ENCODE measurements at places on chromosomes 1 and 21.

DNA sequence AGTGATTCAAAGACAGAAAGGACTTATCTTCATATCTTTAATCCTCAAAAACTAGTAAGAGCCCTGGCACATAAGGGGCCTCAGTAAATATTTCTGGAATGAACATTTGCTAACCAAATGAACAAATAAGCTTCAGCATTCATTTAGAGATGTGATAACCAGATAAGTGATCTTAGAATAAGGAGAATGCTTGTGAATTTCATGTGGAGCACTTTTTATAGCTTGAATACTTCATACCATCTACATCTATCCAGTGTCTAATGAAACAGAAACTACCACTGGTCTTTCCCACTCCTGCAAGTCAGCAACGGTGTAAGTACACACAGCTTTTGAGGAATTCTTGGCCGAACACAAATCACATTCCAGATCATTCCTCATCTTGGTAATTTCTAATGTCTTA lies 38.5 kb downstream of the EDEM3 start:
- no peak for DNase-seq

DNA sequence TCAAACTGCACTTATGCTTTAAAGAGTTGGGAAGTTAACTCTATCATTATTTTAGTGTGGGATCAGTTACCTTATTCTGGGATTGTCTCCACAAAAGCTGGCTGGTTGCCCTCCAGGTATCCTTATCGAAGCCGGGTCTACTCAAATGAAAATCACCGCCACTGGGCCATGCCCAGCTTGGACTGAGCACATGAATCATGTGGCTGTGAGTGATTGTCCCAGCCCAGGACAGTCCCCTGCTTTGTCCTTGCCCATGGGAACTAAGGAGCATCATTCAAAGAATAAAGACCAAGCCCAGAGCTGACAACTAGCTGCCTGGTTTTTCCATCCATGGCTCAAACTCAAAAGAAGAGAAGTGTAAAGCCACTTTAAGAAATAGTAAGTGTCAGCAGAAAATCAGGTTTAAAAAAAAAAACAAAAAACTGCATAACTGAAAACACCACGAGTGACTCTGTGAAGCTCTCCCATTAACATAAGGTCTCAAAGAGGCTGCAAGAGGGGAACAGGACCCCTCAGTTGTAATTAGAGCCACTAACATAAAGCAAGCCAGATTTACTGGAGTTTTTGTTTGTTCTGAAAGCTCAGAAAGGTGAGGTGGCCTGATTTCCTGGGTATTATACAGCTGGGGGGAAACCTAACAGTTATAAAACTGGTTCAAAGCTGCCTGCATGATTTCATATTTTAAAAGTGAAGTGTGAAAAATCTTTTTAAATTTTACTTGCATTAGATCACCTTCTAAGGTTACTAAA lies 91.5 kb downstream of the KIF14 start:
- DNase-seq: no peak

DNA sequence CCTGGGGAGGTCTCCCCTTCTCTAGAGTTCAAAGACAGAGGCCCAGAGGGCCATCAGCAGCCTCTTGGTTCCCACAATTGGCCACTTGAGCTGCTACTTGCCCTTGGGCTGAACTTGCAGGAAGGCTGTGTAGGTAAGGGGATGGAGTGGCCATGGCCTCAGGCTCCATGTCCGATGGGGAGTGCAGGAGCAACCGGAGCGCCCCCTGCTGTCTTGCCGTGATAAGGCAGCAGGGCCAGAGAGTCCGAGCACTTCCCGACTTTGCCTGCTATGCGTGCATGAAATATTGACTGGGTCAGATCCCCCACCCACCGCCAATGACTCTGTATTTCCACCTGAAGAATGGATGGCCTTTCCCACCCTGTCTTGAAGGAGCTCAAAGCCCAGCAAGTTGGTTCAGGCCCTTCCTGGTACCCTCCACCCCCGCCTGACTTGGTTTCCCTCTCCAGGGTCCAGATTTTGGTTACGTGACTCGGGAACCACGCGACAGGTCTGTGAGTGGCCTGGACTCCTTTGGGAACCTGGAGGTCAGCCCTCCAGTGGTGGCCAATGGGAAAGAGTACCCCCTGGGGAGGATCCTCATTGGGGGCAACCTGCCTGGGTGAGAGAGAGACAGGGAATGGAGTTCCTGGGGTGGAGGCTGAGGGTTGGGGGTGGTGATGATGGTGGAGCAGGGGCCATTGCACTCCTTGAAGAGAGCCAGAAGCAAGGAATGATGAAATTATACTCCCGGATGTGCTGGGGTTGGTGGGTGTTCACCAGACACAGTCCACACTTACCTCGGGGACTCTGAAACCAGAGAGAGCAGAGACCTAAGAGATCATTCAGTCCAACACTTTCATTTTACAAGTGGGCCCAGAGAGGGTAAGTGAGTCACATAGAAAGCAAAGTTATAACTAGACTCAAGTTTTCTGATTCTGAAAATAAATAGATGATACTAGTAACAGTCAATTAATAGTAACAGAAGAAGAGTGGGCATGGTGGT lies 25.6 kb downstream of the PADI3 start:
- no peak for DNase-seq

DNA sequence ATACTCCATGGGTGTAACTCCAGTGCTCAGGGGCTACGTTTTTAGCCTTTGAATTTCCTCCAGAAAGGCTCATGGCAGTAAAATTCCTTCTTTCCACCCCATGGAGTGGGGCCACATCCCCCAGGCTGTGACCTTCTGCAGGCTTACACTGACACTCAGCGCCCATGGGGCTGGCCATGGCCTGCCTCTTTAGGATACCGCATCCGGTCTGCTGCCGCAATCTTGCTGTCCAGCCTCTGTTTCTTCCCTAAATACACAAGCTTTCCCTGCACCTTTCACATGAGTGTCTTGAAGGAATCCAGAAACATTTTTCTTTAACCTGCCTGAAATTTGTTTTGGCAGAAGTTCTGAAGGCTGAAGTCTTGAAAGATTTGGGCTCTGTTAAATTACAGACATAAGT lies 170.5 kb downstream of the NTMT2 start:
- no peak for DNase-seq

DNA sequence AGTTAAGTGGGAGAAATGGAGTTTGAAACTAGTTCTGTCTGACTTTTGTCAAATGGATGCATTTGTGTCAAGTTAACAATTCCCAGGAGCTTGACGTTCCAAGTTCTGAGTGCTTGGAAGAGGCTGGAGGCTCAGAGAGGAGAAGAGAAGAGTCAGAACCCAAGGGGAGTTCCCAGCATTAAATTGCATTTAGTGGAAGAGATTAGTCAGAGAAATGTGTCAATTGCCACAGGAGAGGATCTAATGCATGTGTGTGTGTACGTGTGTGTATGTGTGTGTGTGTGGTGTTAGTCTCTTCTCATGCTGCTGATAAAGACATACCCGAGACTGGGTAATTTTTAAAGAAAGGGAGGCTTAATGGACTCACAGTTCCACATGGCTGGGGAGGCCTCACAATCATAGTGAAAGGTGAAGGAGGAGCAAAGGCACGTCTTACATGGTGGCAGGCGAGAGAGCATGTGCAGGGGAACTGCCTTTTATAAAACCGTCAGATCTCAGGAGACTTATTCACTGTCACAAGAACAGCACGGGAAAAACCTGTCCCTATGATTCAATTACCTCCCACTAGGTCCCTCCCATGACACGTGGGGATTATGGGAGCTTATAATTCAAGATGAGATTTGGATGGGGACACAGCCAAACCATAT lies 101.5 kb upstream of the TMEM51 start:
- DNase-seq: no peak

GRCh38 chr1:62672029-62672428 lies 16.2 kb downstream of the DOCK7 start:
- no peak for DNase-seq

- DNase-seq: no peak
Observed at GRCh38 chr21:37983336-37984095, 67.3 kb upstream of the KCNJ6 start.

DNA sequence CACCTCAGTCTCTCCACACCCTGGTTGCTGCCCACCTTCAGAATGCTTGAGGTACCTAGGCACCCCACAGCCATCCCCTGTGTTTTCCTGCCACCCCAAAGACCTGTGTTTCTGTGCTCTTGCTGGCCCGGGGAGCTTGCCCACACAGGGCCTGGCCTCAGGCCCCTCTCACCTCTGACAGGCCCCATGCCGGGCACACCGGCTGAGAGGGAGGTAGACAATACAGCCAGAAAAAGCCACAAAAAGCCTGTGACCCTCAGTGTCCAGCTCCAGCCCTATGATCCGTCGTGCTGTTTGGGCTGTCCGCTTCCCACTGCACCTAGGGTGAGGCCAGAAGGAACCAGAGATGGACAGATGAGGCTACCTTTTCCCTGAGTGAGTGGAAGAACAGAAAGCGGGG lies 11.4 kb downstream of the SEMA6C start:
- no peak for DNase-seq

- no peak for DNase-seq
Observed at GRCh38 chr1:153793973-153794615, 18.9 kb downstream of the SLC27A3 start.

GRCh38 chr21:31218830-31219608 lies 125.0 kb downstream of the TIAM1 start:
- no peak for DNase-seq

- DNase-seq: no peak
Observed at GRCh38 chr1:170032531-170033280, 41.8 kb downstream of the KIFAP3 start.

DNA sequence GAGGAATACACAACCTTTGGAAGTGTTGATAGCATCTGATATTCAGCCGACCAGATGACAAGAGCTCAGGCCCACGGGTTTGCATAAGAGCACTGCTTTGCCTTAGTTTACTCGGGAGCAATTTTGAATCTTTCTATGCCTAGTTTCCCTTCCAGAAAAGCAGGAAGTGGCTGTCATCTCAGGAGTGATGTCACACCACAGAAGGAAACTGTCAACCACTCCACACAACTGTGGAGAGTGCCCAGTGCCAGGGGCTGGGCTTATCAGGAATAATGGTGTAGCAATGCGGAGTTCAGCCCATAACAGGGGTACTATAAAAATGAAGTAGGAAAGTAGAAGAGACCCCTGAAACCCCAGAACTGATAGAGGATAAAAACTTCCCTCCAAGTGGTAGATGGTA lies 28.4 kb downstream of the NTPCR start:
- DNase-seq: no peak

GRCh38 chr1:172453153-172453545 lies 9.3 kb upstream of the PIGC start:
- no peak for DNase-seq

DNA sequence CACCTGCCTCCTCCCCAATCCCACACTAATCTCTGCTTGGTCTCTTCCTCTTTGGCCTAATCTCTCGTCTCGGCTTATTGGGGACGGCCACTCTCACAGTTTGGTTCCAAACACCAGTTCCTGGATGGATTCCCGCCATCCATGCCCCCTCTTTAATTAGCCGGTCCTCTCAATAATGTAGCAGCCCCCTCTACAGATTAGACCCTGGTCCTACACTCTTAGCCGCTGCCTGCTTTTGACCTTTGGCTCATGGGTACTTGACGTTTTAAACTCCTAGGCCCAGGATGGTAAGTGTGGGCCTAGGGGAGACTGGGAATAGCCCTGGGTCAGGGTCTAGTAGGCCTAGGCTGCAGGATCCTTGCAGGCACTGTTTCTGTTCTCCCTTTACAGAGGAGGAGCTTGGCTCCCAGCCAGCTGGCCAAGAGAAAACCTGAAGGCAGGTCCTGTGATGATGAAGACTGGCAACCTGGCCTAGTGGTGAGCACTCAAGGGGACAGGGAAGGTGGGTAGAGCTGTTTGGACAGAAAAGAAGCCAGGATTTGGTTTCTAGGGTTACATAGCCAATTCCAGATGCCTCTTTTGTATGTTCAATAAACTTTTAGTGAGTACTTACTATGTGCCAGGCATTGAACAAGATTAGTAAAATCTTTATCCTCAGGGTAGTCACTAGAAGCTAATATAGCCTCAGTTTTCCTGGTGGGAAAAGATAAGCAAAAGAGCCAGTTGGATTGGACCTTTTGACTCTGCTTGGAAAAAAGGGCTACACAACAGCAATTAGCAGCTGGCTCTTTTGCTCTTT lies 758 bp downstream of the RAD54L start:
- DNase-seq: no peak

- peak; percentile 61 for DNase-seq
Observed at GRCh38 chr1:110524311-110525248, 5.6 kb upstream of the KCNA10 start.

DNA sequence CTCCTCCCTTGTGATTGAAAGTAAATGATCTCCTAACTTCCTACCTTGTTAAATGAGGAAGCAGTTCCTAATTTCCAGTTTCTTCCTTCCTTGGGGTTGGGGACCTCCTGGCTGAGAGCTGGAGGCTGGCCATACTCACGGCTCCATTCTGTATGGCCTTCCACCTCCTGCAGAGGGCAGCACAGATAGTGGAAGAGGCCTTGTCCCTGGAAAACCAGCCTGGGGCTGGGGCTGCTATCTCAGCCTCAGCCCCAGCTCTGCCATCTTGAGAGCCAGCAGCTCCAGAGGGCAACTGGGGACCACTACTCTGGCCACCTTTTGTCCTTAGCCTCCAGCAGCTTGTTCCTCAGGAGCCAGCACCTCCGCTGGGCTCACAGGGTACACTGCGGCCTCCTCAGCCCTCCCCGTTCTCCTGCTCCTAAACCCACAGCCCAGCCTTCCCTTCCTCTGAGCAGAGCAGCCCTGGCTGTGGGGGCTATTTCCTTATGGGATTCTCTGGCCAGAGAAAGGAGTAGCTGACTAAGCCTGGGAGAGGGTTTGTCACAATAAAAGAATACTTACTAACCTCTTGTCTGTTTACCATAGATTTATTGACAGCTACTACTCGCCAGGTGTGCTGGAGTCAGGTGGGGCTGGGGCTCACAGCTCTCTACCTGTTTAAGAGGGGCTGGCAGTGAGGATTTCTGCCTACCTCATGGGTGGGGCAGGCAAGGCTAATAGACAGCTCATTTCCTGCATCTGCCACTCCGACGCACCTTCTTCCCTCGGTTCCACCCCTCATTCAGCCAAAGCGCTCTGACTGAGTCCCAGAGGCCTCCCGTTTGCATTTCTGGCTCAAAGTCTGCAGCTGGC lies 6.3 kb downstream of the TMEM234 start:
- DNase-seq: no peak

GRCh38 chr1:5304702-5305101 lies 650.3 kb downstream of the AJAP1 start:
- DNase-seq: no peak

- no peak for DNase-seq
Observed at GRCh38 chr1:151838222-151839081, 1.2 kb downstream of the C2CD4D start.

DNA sequence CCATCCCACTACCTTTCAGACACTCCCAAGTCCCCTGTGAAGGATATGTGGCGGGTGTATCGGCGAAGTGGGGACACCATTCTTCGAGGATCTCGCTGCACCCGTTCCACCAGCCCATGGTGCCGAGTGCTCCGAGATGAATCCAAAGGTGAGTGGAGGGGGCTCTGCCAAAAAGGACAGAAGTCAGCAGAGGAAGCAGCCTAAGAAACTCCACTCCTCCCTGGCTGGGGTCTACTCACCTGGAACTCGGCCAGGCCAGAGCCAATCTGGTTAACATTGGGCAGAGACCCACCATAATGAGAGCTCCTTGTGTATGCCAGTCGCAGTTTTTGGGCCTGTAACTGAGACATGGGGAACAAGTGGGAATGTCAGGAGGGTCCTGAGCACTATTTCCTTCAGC lies 3.6 kb downstream of the CRTC2 start:
- DNase-seq: no peak

Measured in DMS 273 treated with DMSO at 0.1 percent for 48 hours (cell line).